ENCODE measurements at places on chromosomes 1 and 21. TPM values are rescaled to one million over a fixed set of nuclear protein-coding genes. Genes with fewer than 3 reads are reported as not detected.

CD247 gene
- total RNA-seq: 0.20 TPM

- DNase-seq: no peak
Observed at GRCh38 chr1:206790502-206791250, 18.4 kb upstream of the IL10 start.

- DNase-seq: no peak
Observed at GRCh38 chr1:212367474-212368072, 47.1 kb downstream of the PACC1 start.

DNA sequence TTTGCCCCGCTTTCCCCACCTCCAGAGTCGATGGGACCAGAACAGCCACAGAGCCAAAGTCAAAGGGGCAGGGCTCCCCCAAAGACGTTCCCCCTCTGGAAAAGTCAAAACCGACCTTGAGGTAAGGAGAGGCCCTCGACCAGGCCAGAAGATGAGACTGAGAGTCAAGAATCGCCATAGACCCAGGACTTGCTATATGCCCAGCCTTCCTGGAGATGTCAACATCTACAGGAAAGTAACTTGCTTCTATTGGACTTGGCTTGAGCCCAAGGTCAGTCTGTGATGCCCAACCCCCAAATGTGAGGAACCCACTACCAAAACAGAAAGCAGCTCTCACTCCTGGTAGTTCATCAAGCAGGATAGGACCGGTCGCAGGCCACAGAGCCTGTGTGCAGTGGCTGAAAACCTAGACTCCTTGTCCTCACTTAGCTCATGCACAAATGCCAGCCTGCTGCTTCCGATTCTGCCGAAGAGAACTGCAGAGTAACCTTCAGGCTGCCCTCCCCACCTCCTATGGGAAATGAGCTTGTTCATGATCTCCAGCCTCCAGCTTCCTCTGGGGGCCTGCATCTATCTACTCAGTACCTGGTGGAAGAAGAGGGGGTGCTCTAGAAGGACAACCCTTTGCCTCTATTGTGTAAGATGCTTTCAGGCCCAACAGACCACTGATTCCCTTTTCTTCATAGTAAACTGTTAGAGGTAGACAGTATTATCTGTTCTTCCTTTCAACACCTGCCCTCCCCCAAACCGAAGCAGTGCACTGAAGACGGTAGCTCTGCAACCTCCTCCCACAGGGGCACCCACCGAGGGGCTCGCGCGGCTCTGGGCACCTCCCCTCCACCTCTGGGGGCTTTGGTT lies 1.4 kb downstream of the ACOT7 start:
- DNase-seq: peak; percentile 58

GRCh38 chr1:174938281-174939007 lies 61.3 kb upstream of the CACYBP start:
- DNase-seq: no peak

GRCh38 chr1:246269466-246269865 lies 237.6 kb downstream of the SMYD3 start:
- DNase-seq: no peak

DNA sequence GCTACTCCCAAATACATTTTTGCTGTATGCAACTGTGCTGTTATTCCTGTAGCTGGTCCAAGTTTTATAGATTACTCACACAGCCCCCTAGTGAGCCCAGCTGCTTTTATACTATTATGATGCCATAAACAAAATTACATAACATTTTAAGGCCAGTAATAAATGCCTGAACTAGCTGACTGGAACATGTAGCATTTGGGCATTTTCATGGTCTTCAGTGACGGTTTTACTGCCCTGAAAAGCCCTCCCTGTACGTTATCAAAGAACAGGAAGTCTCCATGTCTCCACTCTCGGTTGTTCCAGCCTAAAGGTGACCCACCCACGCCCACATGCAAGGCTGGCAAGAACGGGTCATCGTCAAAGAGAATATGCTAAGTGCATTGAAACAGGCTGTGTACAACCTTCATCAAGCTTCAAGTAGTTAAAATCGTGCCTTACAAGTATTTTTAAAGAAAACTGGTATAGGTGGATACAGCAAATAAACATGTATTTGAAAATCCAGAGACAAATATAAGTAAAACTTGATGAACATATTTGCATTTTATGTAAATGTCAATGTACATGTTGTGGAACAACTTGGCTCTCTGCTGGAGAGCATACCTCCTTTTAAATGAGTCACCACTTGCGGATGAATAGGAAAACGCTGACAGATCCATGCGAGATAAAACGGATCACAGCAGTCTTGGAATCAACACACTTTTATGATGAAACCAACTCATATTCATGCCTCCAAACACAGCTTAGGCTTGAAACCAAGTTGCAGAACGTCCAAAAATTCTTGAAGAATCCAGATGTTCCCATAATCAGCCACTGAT lies 520.5 kb downstream of the SMYD3 start:
- DNase-seq: no peak

ATP1A2 gene
- total RNA-seq: not detected

GRCh38 chr1:210081494-210081893 lies 143.5 kb downstream of the SYT14 start:
- DNase-seq: no peak

SLC6A9 gene
- total RNA-seq: 4.8 TPM

C1orf185 gene
- total RNA-seq: not detected

GRCh38 chr1:147808025-147808424 lies 47.6 kb upstream of the GJA5 start:
- DNase-seq: peak; percentile 87

All from HepG2 (cell line).